ENCODE measurements at places on chromosomes 7 and 10.

GRCh38 chr7:150370612-150371071 lies 2.0 kb downstream of the REPIN1 start:
- DNase-seq: no peak

DNA sequence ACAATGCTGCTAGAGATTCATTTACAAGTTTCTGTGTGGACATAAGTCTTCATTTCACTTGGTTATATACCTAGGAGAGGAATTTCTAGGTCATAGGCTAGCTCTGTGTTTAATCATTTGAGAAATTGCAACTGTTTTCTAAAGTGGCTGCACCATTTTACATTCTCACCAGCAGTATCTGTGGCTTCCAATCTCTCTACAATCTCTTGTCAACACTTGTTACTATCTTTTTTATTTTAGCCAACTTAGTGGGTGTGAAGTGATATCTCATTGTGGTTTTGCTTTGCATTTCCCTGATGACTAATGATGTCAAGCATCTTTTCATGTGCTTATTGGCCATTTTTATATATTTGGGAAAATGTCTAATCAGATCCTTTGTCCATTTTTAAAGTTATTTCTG lies 53.0 kb upstream of the DRGX start:
- no peak for DNase-seq

DNA sequence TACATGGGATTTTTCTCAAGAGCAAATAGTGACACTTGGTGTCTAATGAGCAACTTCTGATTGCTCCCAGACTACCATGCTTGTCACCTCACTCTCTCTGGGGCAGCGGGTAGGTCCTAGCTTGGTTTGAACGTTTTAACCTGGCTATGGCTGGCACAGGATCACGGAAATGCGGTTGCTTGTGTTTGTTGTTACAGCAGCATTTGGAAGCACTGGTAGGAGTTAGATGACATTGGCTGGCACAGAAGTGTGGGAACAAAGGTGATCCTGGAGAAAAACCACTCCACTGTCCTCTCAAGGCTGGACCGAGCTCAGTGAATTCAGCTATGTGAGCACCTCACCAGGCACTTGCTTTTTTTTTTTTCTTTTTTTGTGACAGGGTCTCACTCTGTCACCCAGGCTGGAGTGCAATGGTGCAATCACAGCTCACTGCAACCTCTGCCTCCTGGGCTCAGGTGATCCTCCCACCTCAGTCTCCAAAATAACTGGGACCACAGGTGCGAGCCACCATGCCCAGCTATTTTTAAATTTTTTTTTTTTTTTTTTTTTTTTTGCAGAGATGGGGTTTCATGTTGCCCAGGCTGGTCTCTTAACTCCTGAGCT lies 3.5 kb upstream of the PFKFB3 start:
- no peak for DNase-seq

DNA sequence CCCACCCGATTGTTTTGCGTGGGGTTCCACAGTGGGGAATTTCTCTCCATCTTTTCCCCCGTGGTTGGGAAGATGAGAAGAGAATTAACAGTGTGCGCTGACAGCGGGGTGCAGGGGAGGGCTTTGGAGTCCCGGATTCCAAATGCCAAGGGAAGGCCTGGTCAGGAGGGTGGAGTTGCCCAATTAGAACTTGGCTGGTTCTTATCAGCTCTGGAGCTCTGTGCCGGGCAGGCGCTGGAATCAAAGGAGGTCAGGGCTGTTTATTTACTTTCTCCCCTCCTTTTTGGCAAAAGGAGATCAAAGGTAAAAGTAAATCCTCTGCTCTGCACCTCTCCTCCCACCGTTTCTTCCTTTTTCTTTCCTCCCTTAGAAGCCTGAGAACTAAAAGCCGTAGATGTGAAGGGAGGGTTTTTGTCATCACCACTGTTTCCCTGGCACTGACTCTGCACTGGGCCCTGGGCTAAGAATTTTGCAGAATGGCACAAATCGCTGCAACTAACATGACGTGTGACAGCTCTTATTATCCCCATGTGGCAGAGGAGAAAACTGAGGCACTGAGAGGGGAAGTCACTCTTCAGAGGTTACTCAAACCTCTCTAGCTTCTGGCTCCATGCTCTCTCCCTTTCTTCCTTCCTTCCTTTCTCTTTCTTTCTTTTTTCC lies 95.2 kb upstream of the ZNF716 start:
- no peak for DNase-seq

DNA sequence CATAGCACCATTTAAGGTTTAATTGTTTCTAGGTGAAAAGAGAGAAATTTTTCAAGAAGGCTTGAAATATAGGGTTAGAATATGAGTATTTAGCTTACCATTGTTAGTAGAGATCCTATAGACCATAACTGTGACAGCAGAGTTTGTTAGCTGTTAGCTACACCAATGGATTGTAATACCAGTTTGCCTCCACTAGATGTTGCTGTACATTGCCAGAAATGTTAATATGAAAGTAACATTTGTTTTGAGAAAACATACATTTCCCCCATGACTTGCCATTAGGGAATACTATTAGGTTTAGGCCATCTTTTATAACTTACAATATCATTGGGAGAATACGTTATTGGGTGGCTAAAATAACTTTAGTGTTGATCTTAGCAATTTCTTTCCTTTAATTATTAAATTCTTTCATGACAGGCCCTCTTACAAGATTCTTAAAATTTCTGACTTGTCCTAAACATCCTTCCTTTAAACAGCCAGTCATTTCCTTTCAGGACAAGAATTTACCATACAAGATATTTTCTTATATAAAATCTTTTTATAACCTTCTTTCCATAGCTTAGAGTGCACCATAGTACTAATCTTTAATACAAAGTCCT lies 39.5 kb downstream of the ZNF117 start:
- DNase-seq: no peak

DNA sequence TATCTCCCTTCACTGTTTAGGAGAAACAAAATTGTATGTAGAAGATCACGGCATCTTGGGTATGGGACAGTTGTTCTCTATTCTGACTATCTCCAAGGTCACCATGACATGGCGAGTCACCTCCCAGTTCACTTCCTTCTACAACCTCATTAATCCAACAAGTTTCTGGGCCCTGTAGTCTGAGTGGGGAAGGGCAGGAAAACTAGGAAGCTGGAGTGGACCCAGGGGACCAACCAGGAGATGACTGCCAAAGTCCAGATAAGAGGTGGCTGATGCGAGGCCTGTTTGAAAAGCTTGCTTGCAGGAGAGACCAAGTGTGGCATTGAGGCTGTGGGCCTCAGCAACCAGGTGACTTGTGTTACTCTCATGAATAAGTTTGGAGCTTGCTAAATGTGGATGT lies 584.9 kb downstream of the TNS3 start:
- no peak for DNase-seq

DNA sequence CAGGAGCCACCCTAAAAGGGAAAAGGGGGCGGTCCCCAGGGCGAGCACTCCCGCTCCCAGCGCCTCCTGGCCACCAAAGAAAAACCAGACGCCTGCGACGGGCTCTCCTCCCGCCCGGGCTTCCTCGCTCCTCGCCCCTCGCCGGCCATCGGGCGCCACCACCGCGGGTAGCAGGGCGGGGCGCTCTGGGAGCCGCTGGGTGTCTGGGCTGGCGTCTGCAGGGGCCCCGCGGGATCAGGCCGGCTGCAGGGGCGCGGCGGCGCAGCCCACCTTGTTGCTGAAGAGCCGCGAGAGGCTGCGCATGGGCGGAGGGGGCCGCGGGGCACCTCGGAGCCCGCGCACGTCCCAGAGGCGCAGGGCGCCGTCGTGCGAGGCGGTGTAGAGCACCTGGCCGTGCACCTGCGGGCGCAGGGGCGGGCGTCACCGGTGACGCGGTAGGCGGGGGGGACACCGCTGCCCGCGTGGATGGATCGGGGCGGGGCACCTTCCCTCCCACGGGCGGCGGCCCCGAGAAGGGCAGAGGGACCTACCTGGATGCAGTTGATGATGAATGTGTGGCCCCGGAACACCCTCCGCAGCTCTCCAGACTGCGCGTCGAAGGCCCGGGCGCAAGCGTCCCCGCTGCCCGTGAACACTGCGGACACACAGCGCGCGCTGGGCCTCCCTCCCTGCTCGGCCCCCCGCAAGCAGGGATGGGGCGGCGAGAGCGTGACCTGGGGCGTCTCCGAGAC lies 28.3 kb downstream of the WDR86 start:
- no peak for DNase-seq

- DNase-seq: no peak
Observed at GRCh38 chr7:23272275-23272674, 25.7 kb downstream of the GPNMB start.

GRCh38 chr7:29091715-29092114 lies 54.6 kb downstream of the CPVL start:
- no peak for DNase-seq

GRCh38 chr10:408236-408635 lies 273.0 kb downstream of the ZMYND11 start:
- no peak for DNase-seq

GRCh38 chr7:137933270-137934017 lies 68.4 kb downstream of the CREB3L2 start:
- no peak for DNase-seq

GRCh38 chr10:10520491-10521385 lies 496.9 kb upstream of the CELF2 start:
- DNase-seq: no peak

DNA sequence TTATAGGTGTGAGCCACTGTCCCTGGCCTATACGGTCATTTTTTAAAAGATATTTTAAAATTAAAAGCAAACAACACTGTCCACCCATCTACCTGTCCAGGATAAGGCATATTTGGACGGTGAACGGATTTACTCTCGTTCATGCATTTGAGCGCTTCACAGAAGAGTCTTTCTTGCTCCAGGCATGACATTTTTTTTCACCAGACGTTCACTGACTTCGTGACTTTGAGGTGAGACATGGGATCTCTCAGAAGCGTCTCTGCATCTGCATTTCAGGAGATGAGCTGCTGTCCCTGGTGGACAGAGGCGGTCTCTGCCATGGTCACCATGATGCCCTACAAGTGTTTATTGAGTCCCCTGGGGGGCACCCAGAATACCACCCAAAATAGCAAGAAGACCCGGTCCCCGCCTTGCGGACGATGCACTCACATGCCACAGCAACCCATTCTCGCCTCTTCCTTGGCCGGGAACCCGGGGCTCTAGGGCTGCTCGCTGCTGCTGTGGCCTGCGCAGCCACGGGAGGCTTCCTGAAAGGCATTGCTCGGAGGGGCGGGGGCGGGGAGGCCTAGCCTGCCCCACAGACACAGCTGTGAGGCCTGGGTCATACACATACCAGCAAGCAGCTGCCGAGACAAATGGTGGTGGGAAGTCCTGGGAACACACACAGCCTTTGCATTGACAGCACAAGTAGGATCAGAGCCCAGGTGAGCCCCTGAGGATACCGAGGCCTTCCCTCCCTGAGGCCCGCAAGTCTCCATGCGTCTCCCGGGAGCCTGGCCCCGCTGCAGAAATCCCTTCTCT lies 84.4 kb downstream of the RGS10 start:
- no peak for DNase-seq

DNA sequence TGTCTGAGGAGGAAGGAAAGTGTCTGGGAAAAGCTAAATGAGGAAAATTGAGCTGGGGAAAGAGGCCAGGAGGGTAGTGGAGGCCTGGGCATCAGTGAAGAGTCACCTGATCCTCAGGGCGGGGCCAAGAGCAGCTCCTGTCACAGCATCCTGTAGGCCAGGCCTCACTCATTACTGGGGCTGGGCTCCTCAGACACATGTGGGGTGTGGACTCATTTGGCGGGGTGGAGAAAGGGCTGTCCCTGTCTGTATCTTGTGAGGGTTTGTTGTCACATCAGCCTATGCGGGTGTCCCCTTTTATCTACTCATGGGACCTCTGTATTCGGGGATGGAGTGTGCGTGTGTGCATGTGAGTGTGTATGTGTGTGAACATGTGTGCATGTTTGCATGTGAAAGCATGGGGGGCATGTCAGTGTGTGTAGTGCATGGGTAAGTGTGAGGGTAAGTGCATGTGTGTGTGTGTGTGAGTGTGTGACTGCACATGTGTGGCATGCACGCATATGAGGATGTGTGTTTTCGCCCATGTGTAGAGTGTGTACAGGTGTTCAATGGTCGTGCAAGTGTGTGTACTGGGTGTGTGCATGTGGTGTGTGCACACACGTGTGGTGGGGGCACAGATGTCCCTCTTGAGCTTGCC lies 67.8 kb downstream of the RAMP3 start:
- DNase-seq: no peak

GRCh38 chr10:77531441-77532001 lies 106.1 kb downstream of the KCNMA1 start:
- DNase-seq: no peak

- no peak for DNase-seq
Observed at GRCh38 chr10:103649654-103650423, 156.3 kb downstream of the NEURL1 start.

GRCh38 chr7:55504093-55504859 lies 68.0 kb downstream of the VOPP1 start:
- DNase-seq: no peak

DNA sequence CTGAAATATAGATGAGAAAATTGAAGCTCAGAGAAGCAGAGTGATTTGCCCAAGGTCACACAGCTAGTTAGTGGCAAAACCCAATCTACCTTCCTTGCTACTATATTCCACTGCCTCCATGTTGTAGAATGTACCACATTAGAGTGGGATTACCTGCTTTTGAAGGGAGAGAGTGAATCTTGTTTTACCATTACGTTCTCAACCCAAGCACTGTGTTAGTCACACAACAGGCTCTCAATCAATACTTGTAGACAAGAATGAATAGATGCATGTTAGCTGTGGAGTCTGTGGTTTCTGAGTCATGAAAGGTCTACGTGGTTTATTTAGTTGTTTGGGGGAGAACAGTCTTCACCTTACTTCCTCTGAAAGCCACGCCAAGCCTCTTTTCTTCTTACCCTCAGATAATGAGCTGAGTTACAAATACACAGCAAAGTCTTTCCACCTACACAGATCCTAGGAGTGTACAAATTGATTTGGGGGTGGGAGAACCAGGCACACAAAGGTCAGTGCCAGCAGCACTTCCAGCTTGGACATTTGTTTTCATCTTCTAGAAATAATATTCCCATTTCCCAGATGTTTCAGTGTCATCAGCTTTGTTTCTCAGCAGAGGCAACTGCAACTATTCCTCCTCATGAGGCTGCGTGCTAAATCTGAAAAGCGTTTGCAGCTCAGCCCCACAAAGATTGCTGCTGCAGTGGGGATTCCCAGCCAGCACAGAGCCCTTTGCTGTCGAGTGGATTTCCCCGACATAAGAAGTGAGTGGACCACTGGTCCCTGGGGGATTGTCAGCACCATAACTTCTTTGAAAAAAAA lies 71.5 kb upstream of the ADO start:
- DNase-seq: no peak

- DNase-seq: no peak
Observed at GRCh38 chr7:96831446-96831845, 121.8 kb upstream of the SEM1 start.

DNA sequence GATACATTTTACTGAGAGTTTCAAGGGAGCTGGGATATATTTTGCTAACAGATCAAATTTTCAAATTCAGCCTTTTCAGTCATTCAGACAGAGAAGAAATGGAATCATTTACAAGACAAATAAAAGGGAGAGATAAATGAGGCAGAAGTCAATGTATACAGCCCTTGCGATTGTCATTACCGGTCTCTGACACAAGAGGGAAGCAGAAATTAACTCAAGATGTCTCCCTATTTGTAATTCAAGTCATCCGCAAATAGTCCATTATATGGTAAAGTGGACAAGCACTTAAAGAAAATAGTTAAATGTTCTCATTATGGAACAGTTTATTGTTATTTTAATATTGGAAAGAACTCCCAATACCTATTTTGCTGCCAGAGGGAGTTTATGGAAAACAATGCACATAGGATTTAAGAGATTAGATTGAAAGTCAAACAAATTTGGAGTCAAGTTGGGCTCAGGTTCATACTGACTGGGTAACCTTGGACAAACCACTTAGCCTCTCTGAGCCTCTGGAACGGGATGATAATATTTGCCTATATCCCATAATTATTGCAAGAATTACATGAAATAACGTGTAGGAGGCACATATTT lies 89.3 kb upstream of the PRKCQ start:
- no peak for DNase-seq

- DNase-seq: no peak
Observed at GRCh38 chr7:80026766-80027165, 107.9 kb upstream of the GNAI1 start.

All from stimulated activated CD8-positive, alpha-beta memory T cell treated with anti-CD3 and anti-CD28 coated beads, Interleukin-7, amount 100 ng/mL, for 1 hour (primary cell).